ENCODE measurements at places on chromosomes 4 and X.

DNA sequence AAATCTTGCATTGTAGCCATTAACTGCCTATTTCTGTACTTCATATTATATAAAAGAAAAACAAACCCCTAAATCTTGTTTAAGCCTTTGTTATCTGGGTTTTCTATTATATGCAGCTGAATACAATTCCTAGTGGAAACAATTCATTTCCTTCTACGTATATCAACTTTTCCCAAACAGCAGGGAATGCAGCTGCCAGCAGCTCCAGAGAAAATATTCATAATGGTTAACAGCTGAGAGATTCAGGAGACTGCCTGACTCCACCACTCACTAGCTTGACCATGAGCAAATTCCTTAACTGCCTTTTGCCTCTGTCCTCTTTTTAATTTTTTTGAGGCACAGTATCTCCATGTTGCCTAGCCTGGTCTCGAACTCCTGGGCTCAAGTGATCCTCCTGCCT lies 146.2 kb downstream of the SPATA18 start:
- no peak for DNase-seq

DNA sequence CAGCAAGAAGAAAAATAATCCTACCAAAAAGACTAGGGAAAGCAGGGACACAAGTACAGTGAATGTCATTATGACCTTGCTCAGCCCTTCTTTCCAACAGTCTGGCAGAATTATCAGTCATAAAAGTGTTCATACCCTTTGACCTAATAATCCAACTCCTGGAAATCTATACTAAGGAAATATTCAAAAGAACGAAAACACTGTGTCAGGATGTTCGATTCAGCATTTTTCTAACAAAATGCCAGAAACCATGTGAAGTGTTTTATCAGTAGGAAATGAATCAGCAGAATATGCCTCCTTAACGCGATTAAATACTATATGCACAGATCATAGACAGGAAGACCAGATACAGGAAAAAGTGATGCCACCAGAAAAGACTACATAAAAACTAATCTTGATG lies 16.2 kb upstream of the S100G start:
- no peak for DNase-seq

DNA sequence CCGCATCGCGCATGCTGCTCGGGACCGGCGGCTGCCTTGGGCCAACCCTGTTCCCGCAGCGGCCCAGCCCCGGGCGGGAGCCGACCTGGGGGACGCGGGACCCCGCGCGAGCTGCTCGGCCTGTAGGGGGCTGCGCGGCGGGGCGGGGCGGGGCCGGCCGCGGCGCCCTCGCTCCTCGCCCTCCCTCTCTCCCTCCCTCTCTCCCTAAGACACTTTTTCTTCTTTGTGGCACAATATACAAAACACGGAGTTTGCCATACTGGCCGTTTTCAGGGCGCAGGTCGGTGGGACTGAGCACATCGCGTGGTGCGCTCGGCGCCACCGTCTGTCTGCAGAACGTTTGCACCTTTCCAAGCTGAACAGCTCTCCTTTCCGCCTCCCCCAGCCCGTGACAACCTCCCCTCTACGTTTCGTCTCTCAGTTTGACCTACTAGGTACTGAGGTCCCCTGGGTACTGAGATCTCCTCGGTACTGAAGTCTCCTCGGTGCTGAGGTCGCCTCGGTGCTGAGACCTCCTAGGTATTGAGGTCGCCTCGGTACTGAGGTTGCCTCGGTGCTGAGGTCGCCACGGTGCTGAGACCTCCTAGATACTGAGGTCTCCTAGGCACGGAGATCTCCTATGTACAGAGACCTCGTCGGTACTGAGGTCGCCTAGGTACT lies 261.1 kb upstream of the PLCXD1 start:
- no peak for DNase-seq

DNA sequence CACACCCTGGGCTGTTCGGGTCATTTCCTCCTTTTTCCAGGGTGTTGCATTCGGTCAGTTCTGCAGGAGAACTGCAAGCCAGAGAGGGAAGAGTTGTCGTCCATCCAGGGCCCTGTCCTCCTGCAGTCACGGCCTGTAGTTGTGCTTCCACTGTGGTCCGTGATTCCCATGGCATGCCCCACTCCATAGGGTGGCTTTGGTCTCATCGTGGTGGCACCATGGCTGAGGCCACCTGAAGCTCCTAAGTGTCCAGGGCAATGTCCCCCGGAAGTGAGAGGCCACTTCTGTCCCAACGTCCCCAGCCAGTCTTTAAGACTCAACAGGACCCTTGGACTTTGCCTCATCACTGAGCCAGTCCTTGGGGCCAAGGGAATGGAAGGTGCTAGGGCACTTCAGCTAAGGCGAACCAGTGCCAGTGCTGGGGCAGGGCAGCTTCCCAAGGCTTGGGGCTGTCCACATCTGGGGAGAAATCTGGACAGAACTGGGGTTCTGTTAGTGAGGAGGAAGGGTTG lies 83.7 kb downstream of the HTRA3 start:
- DNase-seq = no peak

DNA sequence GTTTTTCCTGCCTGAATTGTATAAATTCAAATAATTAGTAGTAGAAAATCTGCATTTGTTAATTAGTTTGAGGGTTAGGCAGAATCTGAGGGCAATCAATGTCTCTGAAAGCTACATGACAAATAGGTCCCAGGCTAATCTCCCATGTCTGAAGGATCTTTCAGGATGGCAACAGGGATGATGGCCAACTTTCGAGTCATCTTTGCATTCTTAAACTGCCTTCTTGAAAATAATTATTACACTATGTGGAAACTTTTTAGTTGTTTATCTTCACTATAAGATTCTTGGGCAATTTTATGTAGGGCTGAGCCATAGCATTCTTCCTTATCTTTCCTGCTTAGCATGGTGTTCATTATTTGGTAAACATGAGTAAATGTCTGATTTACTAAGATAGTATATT lies 490.3 kb upstream of the EPHA5 start:
- no peak for DNase-seq

GRCh38 chrX:13983734-13984133 lies 46.0 kb downstream of the GEMIN8 start:
- DNase-seq = no peak

- DNase-seq = no peak
Observed at GRCh38 chr4:40662962-40663604, 33.4 kb upstream of the RBM47 start.

GRCh38 chrX:1412551-1413161 lies 20.7 kb upstream of the SLC25A6 start:
- DNase-seq = no peak

GRCh38 chr4:66629927-66630326 lies 915.4 kb downstream of the CENPC start:
- DNase-seq = no peak

Measured in activated naive CD4-positive, alpha-beta T cell treated with anti-CD3 and anti-CD28 coated beads, Interleukin-2, amount 50 U/mL, for 72 hours (primary cell).